NCI-H187 (cell line): ENCODE measurements at places on chromosomes 5 and 9.

- DNase-seq, result no peak
Measured at GRCh38 chr5:79143684-79144379, 32.2 kb downstream of the BHMT start.

GRCh38 chr9:16236882-16237281 is 633.6 kb downstream of the BNC2 start:
- no peak for DNase-seq

- DNase-seq, result no peak
Measured at GRCh38 chr5:143826951-143827444, 15.0 kb downstream of the HMHB1 start.

GRCh38 chr5:78549043-78549442 is 99.5 kb downstream of the LHFPL2 start:
- DNase-seq, result no peak

DNA sequence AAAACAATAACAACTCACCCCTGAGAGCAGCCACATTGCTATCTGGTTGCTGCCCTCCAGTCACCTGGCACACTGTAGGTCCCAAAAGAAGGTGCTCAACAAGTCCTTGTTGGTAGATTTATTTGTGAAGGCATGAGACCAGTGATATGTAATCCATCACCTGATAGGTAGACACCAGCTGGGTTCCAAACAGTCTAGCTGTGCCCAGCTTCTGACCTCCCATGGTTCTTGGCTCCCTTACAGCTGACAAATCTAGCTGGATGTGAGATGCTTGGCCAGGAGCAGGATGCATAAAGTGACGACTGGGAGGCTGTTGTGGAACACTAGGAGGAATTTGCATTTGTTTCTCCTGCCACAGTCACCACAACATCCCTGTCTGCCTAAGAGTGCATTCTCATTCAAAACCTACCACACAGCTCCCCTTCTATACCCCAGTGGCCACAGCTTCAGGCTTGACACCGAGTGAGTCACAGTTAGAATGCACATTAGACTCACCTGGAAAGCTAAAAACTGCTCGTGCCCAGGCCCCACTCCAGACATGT is 7.8 kb upstream of the VLDLR start:
- no peak for DNase-seq

DNA sequence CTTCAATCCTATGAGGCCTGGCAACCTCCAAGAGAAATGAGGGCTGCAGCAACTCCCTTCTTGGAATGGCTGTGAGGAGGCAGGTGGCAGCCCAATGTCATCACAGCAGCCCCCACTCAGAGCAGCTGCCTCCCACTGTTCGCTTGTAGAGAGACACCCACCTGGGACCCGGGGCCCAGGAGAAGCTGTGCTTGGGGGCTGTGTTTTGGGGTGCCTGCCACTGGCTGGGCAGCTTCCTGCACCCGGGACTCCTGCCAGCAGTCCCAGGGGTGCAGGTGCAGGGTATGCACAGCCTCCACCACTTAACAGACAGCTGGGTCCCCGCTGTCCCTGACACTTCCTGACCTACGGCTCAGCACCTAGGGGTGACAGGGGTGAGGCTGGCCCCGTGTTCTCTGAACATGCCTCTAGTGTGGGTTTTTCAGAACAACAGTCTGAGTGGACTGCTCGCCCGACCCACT is 26.2 kb downstream of the NIPAL4 start:
- no peak for DNase-seq
